Natural killer cell treated with Interleukin-12 subunit alpha and Interleukin-12 subunit beta and Interleukin-15 and Interleukin-18, amount 100 ng/mL, for 72 hours (primary cell): ENCODE measurements at places on chromosomes 5 and 9.
A peak's percentile ranks its signal among the peaks of the same experiment; 100 is the strongest.

- DNase-seq: no peak
These were observed 8.5 kb downstream of the GGTA1 start for GRCh38 chr9:121491111-121491510.

- DNase-seq: no peak
These were observed 150.2 kb upstream of the CCDC152 start for GRCh38 chr5:42606464-42606869.

DNA sequence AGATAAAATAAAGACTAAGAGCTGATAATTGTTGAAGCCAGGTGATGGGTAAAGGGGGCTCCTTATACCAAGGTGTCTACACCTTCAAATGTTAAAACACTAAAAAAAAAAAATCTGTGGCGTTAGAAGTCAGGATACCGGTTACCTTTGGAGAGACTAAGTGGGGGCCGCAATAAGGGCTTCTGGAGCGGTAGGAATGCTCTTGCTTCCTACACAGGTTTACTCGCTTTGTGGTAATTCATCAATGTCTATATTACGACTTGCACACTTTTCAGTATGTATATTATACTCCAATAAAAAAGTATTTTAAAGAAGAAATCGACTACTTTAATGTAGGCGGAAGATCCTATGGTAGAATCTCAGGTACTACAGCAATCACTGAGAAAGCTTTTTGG lies 12.5 kb downstream of the MRPS27 start:
- DNase-seq: no peak

DNA sequence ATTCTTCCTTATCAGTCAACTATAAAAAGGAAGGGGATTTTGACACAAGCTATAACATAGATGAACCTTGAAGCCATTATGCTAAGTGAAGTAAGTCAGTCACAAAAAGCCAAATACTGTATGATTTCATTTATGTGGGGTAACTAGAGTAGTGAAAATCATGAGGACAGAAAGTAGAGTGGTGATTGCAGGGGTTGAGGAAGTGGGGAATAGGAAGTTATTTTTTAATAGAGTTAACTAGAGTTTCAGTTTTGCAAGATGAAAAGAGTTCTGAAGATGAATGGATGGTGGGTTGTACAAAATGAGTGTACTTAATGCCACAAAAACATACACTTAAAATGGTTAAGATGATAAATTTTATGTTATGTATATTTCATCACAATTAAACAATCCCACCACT lies 65.4 kb upstream of the FAM174A start:
- no peak for DNase-seq

- no peak for DNase-seq
These were observed 286.4 kb downstream of the TMEM232 start for GRCh38 chr5:110440058-110440457.

GRCh38 chr5:103942587-103943186 lies 380.1 kb upstream of the NUDT12 start:
- DNase-seq: no peak

DNA sequence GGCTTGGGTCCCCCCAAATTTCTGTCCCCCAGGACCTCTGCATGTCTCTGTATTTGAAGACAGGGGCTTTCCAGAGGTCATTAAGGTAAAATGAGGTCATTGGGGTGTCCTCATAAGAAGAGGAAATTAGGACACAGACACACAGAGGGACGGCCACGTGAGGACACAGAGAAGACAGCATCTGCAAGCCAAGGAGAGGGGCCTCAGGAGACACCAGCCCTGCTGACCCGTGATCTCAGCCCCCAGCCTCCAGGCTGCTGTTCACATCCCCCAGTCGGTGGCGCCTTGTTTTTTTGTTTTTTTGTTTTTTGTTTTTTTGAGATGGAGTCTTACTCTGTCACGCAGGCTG lies 1.2 kb upstream of the CCDC183 start:
- no peak for DNase-seq

DNA sequence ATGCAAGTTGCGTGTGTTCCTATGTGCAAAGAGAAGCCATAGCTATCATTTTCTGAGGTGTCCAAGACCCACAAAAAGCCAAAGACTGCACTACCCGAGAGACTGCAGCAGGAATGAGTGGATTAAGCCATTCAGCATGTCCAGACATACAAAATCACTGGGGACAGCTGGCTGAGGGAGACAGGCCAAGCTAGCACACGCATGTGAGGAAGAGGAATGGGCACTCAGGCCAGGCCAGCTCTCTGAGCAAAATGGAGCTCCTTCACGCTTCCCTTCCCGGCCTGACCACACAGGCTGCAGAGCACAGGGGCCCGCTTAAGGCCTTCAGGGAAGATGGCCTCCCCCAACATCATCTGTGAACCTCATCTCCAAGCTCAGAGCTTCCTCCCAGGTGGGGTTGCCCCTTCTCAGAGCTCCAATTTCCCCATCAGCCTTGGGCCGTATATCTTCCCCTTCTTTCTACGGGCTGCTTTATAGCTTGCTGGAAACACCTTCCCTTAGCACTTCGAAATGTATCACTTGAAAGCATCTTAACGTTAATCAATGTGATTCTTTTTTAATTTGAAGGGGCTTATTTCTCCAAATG lies 8.4 kb downstream of the DCANP1 start:
- peak; percentile 55 for DNase-seq

DNA sequence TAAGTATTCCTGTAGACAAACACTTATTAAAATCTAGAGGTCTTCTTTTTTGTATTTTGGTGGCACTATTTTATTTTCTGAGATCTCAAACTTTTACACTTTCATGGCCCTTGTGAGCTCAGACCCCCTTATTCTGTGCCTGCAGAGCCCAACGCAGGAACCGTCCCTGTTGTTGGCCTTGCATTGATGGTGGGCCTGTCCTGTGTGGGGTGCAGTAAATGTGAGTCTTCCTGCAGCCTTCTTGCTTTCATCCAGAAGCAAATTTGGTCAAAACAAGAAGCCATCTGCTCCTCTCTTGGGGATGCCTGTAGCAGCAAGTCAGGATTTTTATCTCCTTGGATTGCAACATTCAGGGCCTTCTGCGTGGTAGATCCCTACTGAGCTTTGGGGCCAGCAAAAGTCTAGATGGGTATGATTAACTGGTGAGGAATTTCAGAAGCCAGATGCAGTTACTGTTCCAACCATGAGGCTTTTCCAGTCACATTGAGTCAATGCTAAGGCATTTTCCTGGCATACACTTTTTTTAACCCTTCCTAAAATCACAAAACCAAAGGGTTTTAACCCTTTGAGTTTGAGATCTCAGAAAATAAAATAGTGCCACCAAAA lies 31.7 kb downstream of the BASP1 start:
- DNase-seq: no peak

DNA sequence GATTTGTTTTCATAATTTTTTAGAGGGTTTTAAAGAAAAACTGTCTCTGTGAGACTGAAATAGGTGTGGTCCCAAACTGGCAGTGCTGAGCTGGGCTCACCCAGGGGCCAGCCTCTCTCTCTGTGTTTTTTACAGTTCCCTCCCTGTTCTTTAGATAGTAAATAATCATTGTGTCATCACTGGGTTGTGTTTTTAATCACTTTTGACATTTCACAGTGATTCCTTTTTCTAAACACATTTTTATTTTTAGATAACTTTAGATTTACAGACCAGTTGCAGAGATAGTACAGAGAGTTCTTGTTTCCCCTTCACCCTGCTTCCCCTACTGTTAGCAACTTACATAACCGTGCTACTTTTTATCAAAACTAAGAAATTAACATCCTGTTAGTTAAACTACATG lies 44.4 kb downstream of the MAP1B start:
- DNase-seq: no peak

GRCh38 chr5:150641824-150642566 lies 1.5 kb downstream of the SYNPO start:
- DNase-seq: no peak

GRCh38 chr5:124927735-124928134 lies 181.3 kb upstream of the ZNF608 start:
- no peak for DNase-seq

DNA sequence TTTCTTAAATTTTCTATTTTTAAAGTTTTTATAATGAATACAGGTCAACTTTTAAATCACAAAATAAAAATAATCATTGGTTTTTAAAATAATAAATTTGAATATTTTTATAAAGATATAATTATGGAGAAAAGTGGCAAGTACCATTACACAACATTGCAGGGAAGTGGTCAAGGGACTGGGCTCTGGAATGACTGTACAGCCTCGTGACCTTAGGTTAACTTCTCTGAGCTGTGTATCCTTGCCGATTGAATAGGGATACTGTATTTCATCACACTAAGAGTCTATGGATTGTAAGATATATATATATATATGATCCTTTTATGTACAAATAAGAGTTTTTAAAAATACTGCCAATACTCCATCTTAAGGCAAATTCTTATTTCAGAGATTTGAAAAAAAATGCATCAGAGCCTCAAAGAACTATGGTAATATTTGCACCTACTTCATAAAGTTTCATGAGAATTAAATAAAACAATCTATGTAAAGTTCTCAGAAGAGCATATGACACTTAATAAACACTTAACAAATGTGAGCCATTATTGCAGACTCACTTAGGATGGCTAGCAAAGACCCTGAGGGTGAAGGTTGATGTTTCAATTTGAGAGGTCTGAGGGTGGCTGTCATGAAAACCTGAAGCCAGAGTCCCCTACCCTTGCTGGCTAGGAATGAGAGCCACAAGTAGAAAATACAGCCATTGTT lies 136.5 kb downstream of the CCDC192 start:
- no peak for DNase-seq

GRCh38 chr9:130919559-130920145 lies 19.4 kb downstream of the FIBCD1 start:
- no peak for DNase-seq

DNA sequence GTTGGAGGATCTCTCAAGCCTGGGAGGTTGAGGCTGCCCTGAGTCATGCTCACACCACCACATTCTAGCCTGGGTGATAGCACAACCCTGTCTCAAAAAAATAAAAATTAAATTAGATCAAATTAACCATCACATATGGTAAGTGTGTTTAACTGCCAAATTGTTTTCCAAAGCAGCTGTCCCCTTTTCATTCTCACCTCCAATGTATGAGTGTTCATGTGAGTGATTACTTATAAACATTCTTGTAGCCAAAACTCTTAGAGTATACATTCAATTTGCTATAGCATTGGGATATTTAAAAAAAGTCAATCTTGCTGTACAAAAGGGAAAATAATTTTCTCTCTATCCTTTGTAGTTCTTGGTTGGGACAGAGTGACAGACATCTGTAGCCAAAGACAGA lies 53.4 kb upstream of the SNAPC3 start:
- no peak for DNase-seq

- no peak for DNase-seq
These were observed 91.0 kb downstream of the MRPL36 start for GRCh38 chr5:1708592-1709141.

DNA sequence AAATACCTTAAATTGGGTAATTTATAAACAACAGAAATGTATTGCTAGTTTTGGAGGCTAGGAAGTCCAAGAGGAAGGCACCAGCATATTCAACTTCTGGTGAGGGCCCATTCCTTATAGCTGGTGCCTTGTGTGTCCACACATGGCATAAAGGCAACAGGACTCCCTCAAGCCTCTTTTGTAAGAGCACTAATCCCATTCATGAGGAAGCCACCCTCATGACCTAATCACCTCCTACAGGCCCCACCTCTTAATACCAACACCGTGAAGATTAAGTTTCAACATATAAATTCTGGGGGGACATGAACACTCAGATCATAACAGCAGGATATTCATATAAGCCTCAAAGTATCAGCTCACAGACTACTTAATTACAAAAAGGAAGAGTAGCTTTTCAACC lies 4.0 kb upstream of the PLAC8L1 start:
- no peak for DNase-seq

- DNase-seq: no peak
These were observed 479.5 kb downstream of the TAF11L14 start for GRCh38 chr5:18113721-18114120.

DNA sequence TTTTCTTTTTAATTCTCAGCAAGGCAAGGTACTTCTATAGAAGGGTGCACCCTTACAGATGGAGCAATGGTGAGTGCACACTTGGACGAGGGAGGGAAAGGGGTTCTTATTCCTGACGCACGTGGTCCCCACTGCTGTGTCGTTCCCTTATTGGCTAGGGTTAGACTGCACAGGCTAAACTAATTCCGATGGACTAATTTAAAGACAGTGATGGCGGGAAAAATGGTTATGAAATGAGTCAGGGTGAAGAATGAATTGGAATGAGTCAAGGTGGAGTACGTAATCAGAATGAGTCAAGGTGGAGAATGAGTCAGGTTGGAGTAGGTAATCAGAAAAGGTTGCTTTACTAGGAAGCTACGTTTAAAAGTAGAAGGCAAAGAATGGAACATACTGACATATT lies 2.1 kb upstream of the HMGCS1 start:
- no peak for DNase-seq

- DNase-seq: no peak
These were observed 391.0 kb upstream of the WWC1 start for GRCh38 chr5:167900340-167900935.

- DNase-seq: no peak
These were observed 60.4 kb upstream of the SPRY4 start for GRCh38 chr5:142385194-142385593.

DNA sequence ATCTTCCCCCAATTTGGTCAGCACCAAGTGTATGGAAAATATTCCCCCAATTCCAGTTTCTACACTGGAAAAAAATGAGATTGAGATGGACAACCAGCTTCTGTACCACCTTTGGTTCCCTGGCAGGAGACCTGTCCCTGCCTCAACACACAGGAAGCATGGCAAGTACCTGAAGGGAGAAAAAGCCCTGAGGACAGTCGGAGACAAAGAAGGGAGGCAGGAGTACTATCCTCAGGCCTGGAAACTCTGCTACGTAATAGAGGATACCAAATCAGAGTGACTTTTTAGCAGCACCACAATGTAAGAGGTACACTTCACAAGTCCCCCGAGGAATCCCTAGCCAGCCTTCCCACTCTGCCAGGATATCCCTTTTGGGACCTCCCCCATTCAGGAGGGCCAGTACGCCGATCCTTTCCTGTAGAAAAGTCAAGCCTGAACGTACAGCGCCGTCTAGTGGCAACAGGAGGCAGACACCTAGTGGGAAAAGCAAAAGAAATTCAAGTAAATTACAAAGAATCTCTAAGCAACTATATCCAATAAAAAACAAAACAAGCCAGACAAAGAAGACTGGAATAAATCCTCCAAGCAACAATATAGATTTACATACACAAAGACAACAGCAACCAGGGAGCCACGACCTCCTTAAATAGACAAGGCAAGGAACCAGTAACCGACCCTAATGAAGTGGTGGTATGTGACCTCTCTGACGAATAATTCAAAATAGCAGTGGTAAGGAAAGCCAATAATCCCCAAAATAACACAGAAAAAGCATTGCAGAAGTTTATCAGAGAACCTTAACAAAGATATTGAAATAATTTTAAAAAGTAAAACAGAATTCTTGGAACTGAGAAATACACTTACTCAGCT lies 63.3 kb upstream of the SLCO6A1 start:
- no peak for DNase-seq

GRCh38 chr5:90290648-90291047 lies 118.9 kb downstream of the CETN3 start:
- no peak for DNase-seq

GRCh38 chr5:9619331-9620092 lies 10.6 kb downstream of the TAS2R1 start:
- no peak for DNase-seq

DNA sequence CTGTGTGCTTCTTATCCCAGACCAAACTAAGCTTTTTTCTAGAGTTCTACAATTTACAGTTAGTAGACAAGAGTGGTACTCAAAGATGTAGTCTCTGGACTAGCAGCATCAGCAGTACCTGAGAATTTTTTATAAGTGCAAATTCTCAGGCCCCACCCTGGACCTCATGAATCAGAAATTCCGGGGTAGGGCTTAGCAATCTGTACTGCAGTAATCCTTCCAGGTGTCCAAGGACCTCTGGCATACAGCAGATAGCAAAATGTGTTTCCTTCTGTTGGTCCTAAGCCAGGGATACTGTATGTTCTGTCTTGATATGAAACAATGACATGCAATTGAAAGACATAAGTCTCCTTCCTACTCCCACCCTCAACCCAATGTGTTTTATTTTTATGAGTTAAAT lies 194.3 kb downstream of the MSX2 start:
- DNase-seq: no peak
